Activated CD4-positive, alpha-beta T cell treated with anti-CD3 and anti-CD28 coated beads for 1 hour (primary cell): ENCODE measurements at places on chromosomes 5 and 9.

GRCh38 chr5:67873935-67874334 is 341.6 kb upstream of the PIK3R1 start:
- DNase-seq: no peak

GRCh38 chr5:116456036-116456435 is 118.6 kb downstream of the SEMA6A start:
- no peak for DNase-seq

DNA sequence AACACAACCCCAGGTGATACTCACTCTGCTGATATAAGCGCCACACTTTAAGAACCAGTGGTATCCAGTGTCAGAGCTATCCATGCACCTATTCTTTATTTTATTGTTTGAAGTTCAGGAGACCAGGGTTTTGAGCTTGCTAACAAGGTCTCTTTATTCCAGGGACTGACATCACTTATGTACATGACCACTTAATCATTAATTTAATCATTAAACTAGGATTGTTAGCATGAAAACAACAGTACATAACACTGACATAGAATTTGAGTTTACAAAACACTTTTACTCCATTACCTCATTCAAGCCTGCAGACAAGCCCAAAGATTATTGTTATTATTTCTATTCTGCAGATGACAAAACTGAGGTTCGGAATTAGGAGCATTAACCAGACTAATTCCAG is 151.4 kb upstream of the IQGAP2 start:
- DNase-seq: no peak

- no peak for DNase-seq
These were observed 34.9 kb upstream of the ATP6V1G1 start for GRCh38 chr9:114552706-114553105.

DNA sequence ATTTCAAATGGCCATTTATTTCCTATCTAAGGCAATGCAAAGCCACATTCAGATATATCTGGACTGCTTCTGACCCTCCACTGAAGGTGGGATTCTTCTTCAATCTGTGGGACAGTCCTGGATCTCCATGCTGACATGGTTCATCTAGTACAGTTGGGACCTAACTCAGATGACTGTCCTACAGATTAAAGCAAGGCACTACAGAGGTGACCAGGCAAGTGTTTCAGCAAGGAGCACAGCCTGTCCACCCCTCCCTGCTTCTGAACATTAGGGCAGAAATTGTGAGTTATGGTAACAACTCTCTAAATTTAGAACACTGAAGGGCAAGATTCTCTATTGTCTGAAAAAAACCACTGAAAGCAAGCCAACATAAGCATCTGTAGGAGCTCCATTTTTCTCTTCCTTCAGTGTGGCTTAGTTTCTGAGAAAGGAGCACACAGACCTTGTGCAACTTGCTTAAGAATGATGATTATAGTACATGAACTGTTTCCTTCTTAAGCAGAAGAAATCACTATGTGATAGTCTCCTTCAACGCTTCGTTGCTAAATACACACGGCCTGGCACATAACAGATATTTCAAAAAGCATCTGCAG is 62.9 kb upstream of the BARX1 start:
- DNase-seq: no peak

DNA sequence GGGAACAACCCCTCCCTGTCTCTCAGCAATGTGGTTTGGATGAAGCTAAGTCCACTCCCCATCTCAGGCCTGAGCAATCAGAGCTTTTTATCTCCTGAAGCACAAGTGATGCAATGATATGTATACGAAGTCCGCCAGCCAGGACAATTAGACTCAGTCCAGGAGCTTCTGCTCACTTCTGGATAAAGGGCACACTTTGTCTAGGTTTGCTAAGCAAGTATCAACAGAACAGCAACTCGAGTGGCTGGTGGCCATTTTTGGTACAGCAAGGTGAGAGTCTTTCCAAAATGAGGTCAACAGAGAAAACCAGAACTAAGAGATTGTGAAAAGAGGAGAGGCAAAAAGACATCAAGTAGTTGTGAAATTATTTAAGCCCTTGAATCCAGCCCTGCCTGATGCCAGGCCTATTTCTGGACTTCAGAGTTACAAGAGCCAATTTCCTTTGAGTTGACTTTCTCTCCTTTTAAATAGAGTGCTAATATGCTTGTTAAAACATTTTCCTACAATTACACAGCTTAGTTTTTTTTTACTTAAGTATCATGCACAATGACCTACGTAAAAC is 8.2 kb downstream of the NDUFA8 start:
- no peak for DNase-seq

GRCh38 chr9:97039514-97039860 is 545 bp upstream of the CTSV start:
- no peak for DNase-seq

GRCh38 chr5:74424162-74424868 is 216.2 kb downstream of the ENC1 start:
- DNase-seq: no peak

- no peak for DNase-seq
These were observed 25.0 kb upstream of the ACO1 start for GRCh38 chr9:32359452-32359851.

- DNase-seq: no peak
These were observed 488.2 kb downstream of the TLE4 start for GRCh38 chr9:80059979-80060378.

- DNase-seq: no peak
These were observed 18.7 kb downstream of the PCDHGC5 start for GRCh38 chr5:141507387-141508091.

- no peak for DNase-seq
These were observed 126.8 kb downstream of the GCNT1 start for GRCh38 chr9:76585487-76586389.

DNA sequence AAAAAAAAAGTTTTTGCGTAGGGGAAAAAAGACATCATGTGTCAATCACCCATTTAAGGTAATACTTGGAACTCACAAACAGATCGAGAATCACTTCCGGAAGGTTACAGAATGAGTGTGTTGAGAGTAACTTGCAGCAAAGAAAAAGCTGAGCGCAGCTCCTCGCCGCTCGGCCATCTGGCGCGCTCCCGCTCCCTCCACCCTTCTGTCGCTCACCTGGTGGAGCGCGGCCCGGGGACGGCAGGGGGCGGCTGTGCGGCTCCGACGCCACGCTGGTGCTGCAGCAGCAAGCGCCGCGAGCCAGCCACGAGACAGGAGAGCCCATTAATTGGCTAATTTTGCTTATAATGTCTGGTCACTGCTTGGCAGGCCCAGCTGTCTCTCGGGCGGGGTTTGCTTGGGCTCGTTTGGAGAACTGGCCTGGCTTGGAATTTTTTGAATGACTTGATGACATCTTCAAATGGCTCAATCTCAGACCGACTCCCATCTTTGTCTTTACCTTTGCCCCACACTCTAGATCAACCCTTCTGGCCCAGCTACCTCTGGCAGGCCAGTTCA is 601.8 kb downstream of the CCDC171 start:
- DNase-seq: no peak

- no peak for DNase-seq
These were observed 159.1 kb downstream of the CCDC171 start for GRCh38 chr9:15711931-15712330.

DNA sequence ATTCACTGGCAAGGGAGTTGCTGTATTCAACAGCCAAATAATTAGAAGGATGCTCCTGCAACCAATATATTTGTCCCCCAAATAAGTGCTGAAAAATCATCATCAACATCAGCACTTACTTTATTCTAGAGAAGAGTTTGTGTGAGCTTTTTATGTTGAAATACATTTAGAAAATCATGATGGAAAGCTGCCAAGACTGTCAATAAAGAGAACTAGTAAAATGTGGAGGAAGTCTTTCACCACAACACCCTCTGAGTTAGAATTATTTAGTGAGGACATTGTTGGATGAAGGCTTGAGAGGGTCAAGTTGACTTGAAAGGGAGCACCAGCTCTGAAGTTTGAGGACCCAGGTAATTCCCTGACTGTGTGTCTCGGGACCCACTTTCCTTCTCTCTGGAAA is 100.2 kb upstream of the TBCA start:
- no peak for DNase-seq

- DNase-seq: no peak
These were observed 408.3 kb downstream of the DMRT2 start for GRCh38 chr9:1458503-1458902.

GRCh38 chr9:130128733-130129431 is 43.3 kb upstream of the NCS1 start:
- peak; percentile 50 for DNase-seq

GRCh38 chr9:129506892-129507291 is 114.0 kb downstream of the C9orf50 start:
- no peak for DNase-seq
